Uterus (tissue), 4 donors: ENCODE measurements at places on chromosomes 3 and 15. TPM values are rescaled to one million over a fixed set of nuclear protein-coding genes. Genes with fewer than 3 reads are reported as not detected.
A peak's percentile ranks its signal among the peaks of the same experiment; 100 is the strongest.

PTPN9 gene
- total RNA-seq, result 7.1 TPM

H1-8 gene
- total RNA-seq, result not detected

COX17 gene
- 38.5 TPM for total RNA-seq

DISP2 gene
- not detected for total RNA-seq

HSPBAP1 gene
- total RNA-seq, result 25.9 TPM

DCLK3 gene
- total RNA-seq, result not detected

CALML4 gene
- total RNA-seq, result 0.88 TPM

C2CD4A gene
- total RNA-seq, result not detected

ANKRD63 gene
- 0.52 TPM for total RNA-seq

LNP1 gene
- not detected for total RNA-seq

SLC7A14 gene
- not detected for total RNA-seq

ZNF860 gene
- 1.9 TPM for total RNA-seq

VWA5B2 gene
- total RNA-seq, result 0.35 TPM

DNA sequence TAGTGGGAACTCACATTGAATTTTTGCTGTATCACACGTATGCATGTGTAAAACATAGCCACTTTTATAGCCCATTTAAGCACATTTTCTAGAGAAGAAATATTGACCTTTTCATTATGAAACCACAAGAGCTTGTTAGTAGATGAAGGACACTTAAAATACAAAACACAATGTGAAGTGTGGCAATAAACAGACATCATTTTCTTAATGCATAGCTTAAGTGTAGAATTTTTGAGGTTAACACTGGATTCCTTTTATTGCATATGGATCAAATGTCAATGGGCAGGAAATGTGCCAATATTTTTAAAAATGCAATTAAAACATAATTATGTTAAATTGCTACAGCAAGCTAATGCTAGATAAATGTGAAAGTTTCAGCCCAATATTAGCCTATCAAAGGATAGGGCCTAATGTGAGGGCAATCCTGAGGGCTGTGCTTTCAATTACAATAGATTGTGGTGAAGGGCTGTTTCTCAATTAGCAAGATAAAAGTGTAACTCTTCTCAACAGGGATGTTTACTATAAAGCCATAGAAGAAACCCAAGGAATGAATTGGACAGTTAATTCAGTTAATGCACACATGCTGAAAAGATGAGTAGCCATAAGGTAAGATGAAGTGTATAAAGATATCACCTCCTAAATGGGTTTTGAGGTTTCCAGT lies 489.0 kb upstream of the CDIN1 start:
- no peak overlapping the region for H3K4me3 ChIP-seq
- no peak for DNase-seq
- H3K27ac ChIP-seq, result no peak overlapping the region

DNA sequence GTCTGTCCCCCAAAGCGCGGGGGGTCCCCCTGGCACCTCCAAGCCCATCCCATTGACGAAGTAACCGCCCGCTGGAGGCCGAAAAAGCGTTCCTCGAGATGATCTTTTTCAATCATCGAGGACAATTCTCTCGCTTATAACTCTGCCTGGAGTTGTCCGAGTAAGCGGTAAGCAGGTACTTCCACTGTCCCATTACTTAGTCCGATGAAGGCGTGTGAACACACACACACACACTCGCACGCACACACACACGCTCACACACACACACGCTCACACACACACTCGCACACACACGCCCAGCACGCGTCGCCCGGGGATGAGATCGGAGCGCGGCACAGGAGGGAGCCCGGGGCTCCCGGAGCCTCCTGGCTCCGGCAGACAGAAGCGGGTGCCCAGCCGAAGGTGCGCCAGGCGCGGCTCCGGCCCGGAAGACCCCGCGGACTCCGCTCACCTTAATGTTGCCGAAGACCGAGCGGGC lies 430 bp downstream of the SLCO2A1 start:
- peak overlapping the region; percentile 32 for H3K4me3 ChIP-seq
- H3K36me3 ChIP-seq, result no peaks in the 10 kb centered on the region
- H3K4me1 ChIP-seq, result no peaks in the 10 kb centered on the region
- peak overlapping the region; percentile 74 for H3K27ac ChIP-seq

GRCh38 chr3:157408499-157409149 lies 28.0 kb upstream of the PTX3 start:
- no peaks in the 10 kb centered on the region for H3K27me3 ChIP-seq
- H3K4me3 ChIP-seq, result no peak overlapping the region
- DNase-seq, result no peak
- H3K4me1 ChIP-seq, result no peaks in the 10 kb centered on the region
- no peaks in the 10 kb centered on the region for H3K36me3 ChIP-seq

DNA sequence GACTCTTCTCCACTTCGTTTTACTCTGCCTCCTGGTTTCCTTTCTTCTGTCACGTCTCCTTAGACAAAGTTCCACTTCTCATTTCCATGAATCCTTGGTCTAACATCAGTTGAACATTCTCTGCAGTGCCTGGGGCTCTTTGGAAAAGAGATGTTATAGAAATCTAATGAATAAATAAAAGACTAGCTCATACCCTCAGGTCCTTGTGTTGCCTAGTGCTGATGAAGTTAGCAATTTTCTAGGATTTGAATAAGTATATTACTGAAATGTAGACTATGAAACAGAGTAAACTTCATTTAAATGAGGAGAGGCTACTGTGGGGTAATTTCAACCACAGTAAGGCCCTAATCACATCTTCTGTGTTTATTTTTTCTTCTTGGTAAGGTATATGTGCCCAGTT lies 146.9 kb upstream of the CADPS start:
- no peak for DNase-seq
- no peaks in the 10 kb centered on the region for H3K36me3 ChIP-seq
- H3K27ac ChIP-seq, result no peak overlapping the region
- no peak overlapping the region for H3K4me3 ChIP-seq
- H3K27me3 ChIP-seq, result no peaks in the 10 kb centered on the region

DNA sequence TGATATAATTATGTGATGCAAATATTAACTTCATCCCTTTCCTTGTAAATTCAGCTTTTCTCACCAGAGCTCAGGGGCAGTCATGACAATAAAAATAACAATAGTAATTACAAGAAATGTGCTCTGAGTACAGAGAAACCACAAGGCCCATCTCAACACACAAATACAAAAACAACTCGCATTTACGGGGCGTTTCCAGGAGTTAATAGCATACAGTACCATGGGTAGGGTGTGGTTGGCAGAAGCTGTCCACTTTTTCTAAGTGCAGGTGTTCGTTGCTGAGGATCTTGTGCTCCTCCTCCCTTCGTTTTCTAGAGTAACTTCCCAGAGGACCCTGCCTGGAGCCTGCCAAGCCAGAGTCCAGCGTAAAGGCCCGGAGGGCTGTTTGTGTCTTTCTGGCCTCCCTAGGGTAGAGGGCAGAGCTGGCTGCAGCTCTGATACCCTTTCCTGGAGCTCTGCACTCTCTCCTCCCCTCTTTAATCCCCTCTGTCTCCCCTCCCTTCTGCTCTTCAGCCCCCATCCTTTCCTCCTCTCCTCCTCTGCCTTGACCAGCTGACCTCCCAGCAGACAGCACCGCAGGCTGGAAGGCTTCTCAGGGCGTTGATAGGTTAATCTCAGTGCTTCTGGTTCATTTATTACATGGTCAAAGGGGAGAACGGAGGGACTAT lies 11.4 kb downstream of the SEMA3G start:
- H3K36me3 ChIP-seq, result no peaks in the 10 kb centered on the region
- no peaks in the 10 kb centered on the region for H3K4me1 ChIP-seq
- DNase-seq, result peak; percentile 13
- H3K27me3 ChIP-seq, result no peaks in the 10 kb centered on the region
- H3K4me3 ChIP-seq, result no peak overlapping the region

GRCh38 chr3:191321019-191321767 lies 8.0 kb upstream of the CCDC50 start:
- no peak for DNase-seq
- no peak overlapping the region for H3K4me3 ChIP-seq
- no peaks in the 10 kb centered on the region for H3K4me1 ChIP-seq
- no peaks in the 10 kb centered on the region for H3K36me3 ChIP-seq
- no peaks in the 10 kb centered on the region for H3K27me3 ChIP-seq

- H3K36me3 ChIP-seq, result no peaks in the 10 kb centered on the region
- no peaks in the 10 kb centered on the region for H3K4me1 ChIP-seq
- H3K27me3 ChIP-seq, result no peaks in the 10 kb centered on the region
Observed at GRCh38 chr3:184645336-184645735, 66.5 kb downstream of the MAGEF1 start.

DNA sequence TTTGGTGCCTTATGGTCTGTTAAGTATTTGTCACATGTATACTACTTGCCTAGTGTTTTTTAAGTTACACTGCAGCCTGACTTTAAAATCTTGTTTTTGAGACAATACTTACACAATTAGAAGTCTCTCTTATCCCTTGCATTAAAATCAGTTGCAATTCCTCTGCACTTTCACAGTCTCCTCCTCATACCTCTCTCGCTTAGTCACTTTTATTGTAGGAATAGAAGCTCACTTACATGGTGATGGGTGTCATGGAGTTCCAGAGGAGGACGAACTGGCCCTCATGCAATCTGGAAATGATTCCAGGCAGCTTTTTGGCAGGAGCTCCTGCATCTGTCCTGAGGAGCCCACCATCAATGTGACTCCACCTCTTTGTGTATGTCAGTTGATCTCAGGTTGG lies 238.4 kb upstream of the TBC1D5 start:
- DNase-seq, result no peak
- no peaks in the 10 kb centered on the region for H3K36me3 ChIP-seq

DNA sequence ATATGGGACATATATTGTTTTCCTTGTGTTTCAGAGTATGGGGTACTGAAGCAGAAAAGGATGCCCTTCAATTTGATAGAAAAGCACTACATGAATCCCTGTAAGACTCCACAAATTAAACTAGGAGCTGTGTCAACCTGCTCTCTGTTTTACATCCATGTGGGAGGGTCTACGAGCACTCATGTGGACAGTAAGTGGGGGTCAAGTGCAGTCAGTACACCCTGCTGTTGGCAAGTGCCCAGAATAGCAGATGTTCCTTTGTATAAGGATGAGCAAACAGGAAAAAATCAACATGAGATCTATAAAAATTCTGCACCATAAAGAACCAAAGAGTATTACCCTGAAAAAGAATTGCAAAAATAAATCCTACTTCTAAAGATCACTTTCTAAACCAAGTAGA lies 659.9 kb downstream of the SI start:
- no peak for DNase-seq
- no peaks in the 10 kb centered on the region for H3K36me3 ChIP-seq
- H3K27ac ChIP-seq, result no peak overlapping the region
- no peaks in the 10 kb centered on the region for H3K4me1 ChIP-seq
- no peaks in the 10 kb centered on the region for H3K27me3 ChIP-seq
- H3K4me3 ChIP-seq, result no peak overlapping the region

GRCh38 chr3:66407611-66408218 lies 93.1 kb downstream of the LRIG1 start:
- H3K27ac ChIP-seq, result no peak overlapping the region
- DNase-seq, result peak; percentile 68
- no peaks in the 10 kb centered on the region for H3K4me1 ChIP-seq
- H3K36me3 ChIP-seq, result no peaks in the 10 kb centered on the region

- H3K36me3 ChIP-seq, result no peaks in the 10 kb centered on the region
- no peak overlapping the region for H3K4me3 ChIP-seq
- no peak for DNase-seq
- H3K27ac ChIP-seq, result no peak overlapping the region
- no peaks in the 10 kb centered on the region for H3K27me3 ChIP-seq
Observed at GRCh38 chr3:185866555-185866954, 41.7 kb upstream of the IGF2BP2 start.

DNA sequence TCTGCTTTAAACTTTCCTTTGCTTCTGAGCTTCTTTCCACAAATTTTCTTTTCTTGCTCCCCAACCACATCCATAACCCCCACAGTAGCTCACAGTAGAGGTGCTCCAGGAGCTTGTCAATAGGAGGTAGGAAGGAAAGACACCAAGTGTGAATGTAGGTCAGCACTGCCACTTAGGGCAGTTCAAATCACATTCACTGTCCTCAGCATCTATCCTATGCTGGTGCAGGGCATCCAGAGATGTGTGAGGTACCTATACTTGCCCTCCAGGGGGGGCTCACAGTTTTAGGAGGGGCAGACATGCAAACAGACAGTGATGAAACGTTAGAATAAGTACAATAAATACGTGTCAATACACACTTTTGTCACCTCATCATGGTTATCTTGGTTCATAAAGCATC lies 1.5 kb upstream of the SPSB4 start:
- no peak for DNase-seq
- no peaks in the 10 kb centered on the region for H3K27me3 ChIP-seq
- no peaks in the 10 kb centered on the region for H3K36me3 ChIP-seq

GRCh38 chr15:95170561-95171380 lies 939.4 kb downstream of the MCTP2 start:
- peak overlapping the region; percentile 17 for H3K4me3 ChIP-seq
- H3K4me1 ChIP-seq, result no peaks in the 10 kb centered on the region
- no peak for DNase-seq
- no peaks in the 10 kb centered on the region for H3K36me3 ChIP-seq
- H3K27ac ChIP-seq, result peak overlapping the region; percentile 77

GRCh38 chr3:42674146-42674545 lies 11.2 kb upstream of the KLHL40 start:
- no peaks in the 10 kb centered on the region for H3K36me3 ChIP-seq
- H3K4me3 ChIP-seq, result no peak overlapping the region
- no peak overlapping the region for H3K27ac ChIP-seq
- no peak for DNase-seq
- H3K27me3 ChIP-seq, result no peaks in the 10 kb centered on the region
- no peaks in the 10 kb centered on the region for H3K4me1 ChIP-seq

GRCh38 chr15:99019558-99020540 lies 12.3 kb upstream of the PGPEP1L start:
- H3K4me3 ChIP-seq, result no peak overlapping the region
- H3K27me3 ChIP-seq, result no peaks in the 10 kb centered on the region
- H3K4me1 ChIP-seq, result no peaks in the 10 kb centered on the region

GRCh38 chr3:113065336-113065735 lies 74.6 kb downstream of the GTPBP8 start:
- no peaks in the 10 kb centered on the region for H3K36me3 ChIP-seq
- no peaks in the 10 kb centered on the region for H3K4me1 ChIP-seq
- no peak overlapping the region for H3K27ac ChIP-seq
- DNase-seq, result no peak

DNA sequence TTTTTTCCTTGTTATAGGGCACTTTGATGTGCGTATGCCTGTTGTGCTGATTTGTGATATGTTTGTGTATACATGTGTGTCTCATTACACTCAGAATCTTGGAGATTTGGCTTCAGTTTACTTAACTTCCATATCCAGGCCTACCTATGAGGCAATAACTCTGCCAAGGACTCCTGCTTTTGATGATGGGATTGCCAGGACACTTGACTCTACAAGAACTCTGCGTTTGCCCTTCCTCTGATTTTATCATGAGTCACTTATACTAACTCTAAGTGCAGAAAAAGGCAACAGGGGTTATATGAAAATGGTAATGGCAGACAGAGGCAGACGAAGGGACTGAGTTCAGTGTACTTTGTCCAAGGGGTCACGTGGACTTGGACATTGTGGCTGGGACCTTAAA lies 33.6 kb downstream of the MCTP2 start:
- H3K27ac ChIP-seq, result no peak overlapping the region
- H3K27me3 ChIP-seq, result no peaks in the 10 kb centered on the region
- H3K4me3 ChIP-seq, result no peak overlapping the region
- no peaks in the 10 kb centered on the region for H3K4me1 ChIP-seq
- H3K36me3 ChIP-seq, result no peaks in the 10 kb centered on the region
